ENCODE measurements at places on chromosomes 12 and 14.

DNA sequence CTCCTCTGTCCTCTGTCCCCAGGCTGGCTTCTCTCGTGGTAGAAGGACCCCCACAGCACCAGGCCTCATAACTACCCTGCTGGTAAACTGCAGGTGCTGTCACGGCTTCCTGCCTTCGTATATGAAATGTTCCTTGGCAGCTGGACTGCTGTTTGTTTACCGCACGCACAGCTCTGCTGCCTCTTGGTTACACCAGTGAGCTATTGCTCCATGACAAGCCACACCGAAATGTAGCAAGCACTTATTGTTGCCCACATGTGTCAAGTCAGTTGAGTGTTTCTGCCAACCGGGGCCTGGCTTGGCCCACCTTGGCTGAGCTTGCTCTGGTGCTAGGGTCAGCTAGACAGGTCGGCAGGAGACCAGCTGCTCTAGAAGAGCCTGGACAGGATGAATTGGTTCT lies 21.7 kb upstream of the TCL1B start:
- no peak for DNase-seq

DNA sequence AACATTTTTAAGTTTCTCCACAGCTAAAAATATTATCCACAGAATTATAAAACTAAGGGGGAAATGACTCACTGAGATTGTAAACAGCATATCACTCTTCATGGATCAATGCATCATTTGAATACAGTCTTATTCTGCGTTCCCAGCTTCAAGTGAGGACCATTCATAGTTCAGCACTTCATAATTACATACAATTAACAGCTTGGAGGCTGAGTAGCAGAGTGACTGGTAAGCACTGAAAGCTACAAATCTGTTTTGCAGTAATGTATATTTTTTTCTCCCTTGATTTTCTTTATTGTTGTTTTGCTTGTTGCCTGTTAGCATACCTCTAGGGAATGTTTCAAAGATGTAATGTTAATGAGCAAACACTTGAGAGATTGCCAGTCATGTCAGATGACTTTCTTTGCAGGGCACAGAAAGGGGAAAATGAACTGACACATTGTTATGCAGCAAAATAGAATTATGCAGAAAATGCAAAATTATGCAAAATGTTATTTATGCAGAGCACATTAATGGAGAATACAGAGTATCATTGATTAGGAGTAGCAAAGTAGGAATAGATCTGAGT lies 138.6 kb downstream of the RPS29 start:
- DNase-seq = no peak

DNA sequence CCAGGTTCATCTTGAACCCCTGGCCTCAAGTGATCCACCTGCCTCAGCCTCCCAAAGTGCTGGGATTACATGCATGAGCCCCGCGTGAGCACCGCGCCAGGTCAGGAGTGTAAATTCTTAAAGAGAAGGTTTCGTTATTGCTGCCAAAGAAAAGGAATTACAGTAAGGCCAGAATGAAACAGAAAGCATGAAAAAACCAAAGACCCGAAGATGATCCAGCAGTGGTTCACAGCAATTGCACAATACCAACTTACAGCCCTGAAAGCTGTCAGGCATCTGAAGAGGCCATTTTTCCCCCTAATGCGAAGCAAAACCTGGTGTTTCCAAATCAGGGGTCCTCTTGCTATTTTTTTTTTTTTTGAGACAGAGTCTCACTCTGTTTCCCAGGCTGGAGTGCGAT lies 10.3 kb downstream of the RBM23 start:
- DNase-seq = no peak

DNA sequence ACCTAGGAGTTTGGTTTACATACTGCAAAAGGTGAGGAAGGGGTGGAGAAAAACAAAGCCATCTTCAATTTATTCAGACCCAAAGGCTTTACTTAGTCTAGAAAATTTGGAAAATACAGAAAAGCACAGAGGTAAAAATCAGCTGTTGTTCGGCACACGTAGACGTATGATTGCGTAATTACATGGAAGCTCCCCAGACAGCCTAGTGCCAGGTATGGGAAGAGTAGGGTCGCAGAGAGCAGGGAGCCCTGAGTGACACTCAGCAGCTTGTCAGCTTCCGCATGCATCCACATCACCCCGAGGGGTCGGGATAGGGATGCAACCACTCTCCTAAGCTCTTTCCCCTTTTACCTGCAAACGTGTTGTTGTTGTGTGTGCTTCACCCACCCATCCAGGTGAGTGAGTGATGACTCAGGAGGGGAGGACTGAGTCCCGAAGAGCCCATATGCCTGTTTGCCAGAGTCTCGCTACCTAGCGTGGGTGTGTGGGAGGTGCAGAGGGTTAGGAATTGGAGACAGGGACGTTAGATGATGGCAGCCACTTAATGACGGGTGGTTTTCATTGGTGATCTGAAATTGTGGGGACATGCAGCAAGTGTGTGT lies 20.1 kb downstream of the PIWIL1 start:
- DNase-seq = no peak

DNA sequence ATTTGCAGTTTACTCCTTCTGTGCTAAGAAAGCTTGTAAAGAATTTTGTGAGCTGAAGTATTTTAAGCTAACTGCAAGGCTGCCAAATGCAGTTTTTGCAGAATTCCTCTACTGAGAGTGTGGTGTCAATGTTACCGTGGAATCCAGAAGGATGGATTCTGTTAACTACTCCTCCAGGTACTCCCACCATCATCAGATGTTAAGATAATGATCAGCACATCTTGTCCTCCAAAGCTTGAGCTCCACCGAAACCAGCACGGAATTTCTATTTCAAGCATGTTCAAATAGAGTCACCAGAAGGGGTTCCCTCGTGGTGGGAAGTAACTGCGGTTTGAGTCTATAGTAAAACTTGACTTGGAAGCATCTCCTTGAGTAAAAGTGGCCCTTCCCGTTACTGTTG lies 64.3 kb upstream of the CDKN3 start:
- no peak for DNase-seq

DNA sequence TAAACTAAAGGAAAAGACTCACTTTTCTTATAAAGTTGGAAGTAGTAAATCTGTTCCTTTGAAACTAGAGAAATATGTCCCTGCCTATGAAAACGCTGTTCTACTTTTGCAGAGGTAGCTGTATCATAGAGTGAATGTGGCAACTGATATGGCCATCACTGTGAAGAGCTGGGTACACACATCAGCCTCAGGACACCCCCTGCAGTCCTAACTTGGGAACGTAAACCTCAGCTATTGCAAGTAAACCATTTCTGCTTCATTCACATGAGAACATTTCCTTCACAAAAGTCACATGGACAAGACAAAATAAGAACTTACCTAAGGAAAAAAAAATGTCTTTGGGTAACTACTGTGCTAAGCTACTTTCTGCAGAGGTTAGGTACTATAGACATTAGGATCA lies 233.3 kb upstream of the PPFIA2 start:
- no peak for DNase-seq

GRCh38 chr14:67524634-67524963 lies 8.5 kb upstream of the PLEKHH1 start:
- no peak for DNase-seq

GRCh38 chr12:49297695-49298060 lies 2.7 kb downstream of the PRPH start:
- DNase-seq = no peak

DNA sequence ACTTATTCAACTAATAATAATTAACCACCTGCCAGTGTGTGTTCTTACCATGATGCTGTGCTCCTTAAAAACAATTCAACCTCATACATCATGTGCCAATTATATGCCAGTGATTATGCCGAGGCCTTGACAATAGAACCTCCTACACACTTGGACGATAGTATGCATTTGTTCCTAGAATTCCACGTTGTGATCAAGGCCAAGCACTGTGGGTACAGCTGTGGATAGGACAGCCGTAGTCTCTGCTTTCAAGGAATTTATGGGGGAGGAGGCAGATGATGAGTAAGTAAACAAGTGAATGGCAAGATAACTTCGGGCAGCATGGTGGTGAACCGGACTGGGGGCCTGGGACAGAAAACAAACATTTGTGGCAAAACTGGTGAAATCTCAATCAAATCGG lies 18.0 kb upstream of the MYO1H start:
- DNase-seq = no peak
